ENCODE measurements at places on chromosomes 12 and 14.
A peak's percentile ranks its signal among the peaks of the same experiment; 100 is the strongest.

GRCh38 chr12:59643550-59643949, 47.7 kb downstream of the SLC16A7 start:
- DNase-seq, result peak; percentile 17

- peak; percentile 17 for DNase-seq
Measured at GRCh38 chr12:98594050-98594835, 757 bp downstream of the SLC25A3 start.

DNA sequence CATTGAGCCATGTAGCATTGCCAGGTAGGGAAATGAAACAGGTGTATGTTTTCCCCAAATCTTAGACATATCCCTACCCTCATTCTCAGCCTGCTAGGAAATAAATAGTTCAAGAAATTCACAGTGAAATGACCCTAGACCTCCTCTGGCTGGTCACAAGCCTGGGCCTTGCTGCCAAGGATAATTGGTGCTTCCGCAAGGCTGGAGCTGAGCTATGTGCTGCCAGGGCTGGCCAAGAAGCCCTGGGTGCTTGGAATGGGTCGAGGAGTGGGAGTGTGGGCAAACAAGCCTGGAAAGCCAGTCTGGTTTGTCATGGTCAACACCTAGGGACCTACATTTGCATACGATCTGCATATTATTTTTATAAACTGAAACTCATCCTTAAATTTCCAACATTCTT, 31.3 kb upstream of the SLC10A1 start:
- DNase-seq, result no peak

DNA sequence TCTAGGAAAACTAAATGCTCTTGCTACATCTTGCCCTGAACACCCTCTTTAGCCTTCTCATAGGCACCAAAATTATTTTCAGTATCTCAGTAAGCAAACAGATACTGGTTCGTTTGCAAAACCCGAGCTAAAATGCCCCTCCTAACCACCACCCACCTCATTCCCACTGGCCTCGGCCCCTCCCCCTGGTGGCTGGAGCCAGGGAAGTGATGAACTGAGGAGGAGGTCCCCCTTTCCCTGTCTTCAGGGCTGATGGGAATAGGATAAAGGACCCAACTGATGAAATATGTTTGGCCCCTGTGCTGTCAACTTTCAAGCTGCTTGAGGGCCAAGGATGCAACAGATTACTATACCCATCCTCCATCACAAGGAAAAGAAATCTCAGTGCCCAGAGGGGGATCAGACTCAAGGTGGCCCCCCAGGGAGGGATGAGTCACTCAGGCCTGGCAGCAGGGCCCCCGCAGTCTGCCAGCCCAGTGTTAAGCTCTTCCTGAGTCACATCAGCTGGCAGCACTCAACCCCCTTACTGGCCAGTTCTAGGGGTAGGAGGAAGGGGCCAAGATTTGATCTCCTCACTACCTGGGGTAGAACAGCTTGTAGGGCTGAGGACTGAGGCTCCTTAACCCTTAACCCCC, 1.7 kb downstream of the ANKRD52 start:
- DNase-seq, result no peak

GRCh38 chr12:91562476-91562875, 379.9 kb upstream of the DCN start:
- no peak for DNase-seq

GRCh38 chr12:52392465-52393007, 7.1 kb upstream of the KRT84 start:
- no peak for DNase-seq

DNA sequence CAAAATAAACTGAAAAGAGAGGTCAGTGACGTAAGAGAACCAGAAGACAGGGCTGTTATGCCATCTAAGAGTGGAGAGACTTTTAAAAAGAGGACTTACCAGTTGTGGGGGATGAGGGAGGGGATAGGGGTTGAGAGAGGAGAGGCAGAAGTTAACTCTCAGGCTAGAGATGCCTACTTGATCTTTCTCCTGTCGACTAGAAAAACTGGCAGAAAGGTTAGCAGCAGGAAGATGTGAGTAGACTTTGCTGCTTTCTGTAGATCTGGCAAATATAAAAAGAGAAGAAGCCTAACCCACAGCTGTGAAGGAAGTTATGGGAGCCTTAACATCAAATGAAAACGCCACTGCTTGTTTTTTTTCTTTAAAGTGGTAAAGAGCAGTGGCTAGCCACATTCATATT, 10.7 kb downstream of the CREBL2 start:
- DNase-seq, result no peak

GRCh38 chr12:106049105-106049504, 89.6 kb downstream of the NUAK1 start:
- no peak for DNase-seq

GRCh38 chr14:95502381-95502950, 14.0 kb downstream of the SYNE3 start:
- DNase-seq, result no peak

GRCh38 chr14:68191567-68192321, 372.2 kb downstream of the RAD51B start:
- DNase-seq, result no peak

DNA sequence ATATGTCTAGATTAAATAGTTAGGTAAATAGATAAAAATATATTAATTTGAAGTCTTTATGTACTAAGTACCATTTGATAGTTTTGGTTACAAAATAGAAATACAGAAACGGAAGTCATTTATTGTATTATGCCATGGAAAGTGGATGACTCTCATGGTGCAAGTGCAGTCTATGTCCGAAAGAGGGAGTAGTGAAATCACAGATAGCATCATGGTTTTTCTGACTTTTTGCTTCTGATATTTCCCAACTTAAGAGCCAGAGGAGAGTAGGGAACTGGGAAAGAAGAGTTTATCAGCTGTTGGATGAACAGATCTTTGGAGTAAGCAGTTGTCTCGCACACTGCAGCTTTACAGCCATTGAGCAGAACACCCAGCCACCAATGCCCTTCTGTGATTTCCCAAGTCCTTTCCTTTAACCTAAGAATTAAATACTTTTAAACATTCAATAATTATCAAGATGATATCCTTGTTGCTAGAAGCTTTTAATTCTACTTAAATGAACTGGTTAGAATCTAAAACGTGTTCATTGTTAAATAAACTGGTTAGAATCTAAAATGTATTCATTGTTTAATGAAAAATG, 18.4 kb upstream of the SRGAP1 start:
- DNase-seq, result peak; percentile 75

DNA sequence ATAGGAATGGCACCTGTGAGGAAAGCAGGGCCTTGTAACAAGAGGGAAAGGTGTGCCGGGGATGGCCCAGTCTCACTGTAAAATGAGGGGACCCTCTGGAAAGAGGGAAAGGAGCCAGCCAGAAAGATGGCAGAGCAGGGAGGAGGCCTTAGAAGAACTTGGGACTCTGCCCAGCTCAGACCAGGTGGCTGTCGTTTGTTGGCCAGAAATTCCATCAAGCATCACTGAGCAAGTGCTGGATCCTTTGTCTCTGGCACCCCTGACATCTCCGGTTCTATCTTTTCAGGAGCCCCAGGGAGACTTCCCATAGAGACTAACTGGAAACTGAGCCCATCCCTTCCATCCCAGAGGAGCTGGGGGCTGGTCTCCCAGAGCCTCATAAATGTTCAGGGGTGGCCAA, 43.3 kb downstream of the DEGS2 start:
- no peak for DNase-seq

DNA sequence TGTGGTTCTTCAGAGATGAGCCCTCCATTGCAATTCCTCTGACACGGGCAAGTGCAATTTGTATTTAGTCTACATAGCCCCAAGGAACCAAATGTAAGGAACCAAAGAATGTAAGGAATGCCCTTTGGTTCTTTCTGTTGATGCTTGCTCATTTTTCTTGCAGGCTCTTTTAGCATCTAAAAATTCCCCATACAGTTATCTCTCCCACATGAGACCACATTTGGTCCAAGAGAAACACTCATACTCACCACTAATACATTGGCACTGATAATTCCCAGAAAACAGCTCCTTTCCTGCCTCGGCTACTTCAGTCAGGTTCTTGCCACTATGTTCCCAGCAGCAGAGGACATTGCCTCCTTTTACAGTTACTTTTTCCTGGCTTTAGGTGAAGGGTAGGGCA, 332.6 kb downstream of the AEBP2 start:
- DNase-seq, result no peak

GRCh38 chr12:77325511-77326236, 260.3 kb upstream of the E2F7 start:
- peak; percentile 5 for DNase-seq

- DNase-seq, result no peak
Measured at GRCh38 chr12:3047961-3048360, 29.2 kb upstream of the TSPAN9 start.

GRCh38 chr12:98343002-98343567, 172.3 kb upstream of the TMPO start:
- no peak for DNase-seq

DNA sequence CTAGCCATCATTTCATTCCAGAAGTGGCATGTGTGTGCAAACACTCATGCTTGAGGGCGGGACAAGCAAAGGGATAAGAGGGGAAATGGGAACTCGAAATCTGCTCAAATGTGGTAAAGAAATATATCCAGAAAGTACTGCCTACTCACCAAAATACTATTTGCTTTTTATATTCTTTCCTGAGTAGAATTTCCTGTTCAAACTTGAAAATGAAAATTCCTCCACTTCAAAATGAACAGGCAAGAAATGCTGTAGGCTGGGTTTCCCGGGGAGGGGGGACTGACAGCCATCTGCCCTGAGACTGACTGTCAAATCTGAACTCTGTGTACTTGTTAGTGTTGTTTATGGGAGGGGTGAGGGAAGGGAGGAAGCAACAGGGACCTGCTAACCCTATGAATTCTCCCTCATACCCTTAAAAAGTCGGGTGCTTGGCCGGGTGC, 34.6 kb downstream of the NTF3 start:
- no peak for DNase-seq

DNA sequence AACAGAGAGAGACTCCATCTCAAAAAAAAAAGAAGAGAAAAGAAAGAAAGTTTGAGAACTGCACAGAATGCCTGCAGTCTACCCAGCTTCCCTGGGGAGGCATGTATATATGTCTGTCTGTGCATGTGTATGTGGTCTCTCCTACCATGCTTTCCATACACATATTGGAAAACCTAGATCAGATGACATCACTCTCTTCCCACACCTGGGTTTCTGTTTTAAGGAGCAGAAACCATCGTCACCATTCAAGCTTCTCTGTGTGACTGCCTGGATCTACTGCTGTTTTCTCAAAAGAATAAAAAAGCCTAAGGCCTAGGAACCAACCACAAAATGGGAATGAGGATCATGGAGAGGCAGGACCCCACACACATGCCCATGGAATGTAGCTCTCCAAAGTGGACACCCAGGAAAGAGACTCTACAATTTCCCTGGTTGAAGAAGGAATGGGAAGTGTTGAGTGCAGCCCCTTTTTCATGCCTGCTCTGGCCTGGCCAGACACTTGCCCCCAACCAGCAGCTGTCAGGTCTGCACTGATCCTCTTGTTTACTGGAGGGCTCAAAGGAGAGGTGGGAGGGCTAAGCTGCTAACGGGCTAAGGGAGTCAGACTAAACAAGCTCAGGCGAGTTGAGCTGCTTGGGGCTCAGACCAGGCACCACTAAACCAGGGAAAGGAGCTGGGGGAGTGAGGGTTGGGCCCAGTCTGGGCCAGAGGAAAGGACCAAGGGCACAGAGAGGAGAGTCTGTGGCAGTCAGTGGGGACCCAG, 7.7 kb upstream of the PCK2 start:
- no peak for DNase-seq

- no peak for DNase-seq
Measured at GRCh38 chr12:123478069-123478468, 20.1 kb downstream of the SNRNP35 start.

GRCh38 chr12:130879212-130879686, 7.4 kb downstream of the RAN start:
- DNase-seq, result no peak

DNA sequence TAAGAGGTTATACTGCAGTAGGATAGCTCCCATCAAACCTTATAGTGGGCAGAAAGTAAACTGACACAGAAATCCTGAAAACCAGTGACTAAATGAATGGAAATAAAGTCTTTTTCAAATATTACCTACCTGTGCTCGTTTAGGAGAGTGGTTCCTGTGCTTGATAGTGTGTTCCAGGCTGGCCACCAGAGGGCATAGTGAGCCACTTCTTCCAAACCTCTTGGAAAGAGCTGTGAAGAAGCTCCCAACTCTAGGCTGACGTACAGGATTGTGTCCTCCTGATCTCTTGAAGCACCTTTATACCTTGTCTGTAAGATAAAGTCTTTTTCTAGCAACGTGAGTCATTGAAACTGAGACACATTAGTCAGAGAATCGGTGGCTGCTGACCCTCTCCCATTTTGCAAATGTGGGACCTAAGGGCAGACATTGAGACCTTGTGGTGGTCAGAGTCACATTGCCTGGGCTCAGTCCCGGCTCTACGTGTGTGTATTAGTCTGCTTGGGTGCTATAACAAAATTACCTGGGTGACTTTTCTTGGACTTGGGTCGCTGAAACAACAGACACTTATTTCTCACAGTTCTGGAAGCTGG, 17.6 kb downstream of the TDP1 start:
- peak; percentile 60 for DNase-seq

- no peak for DNase-seq
Measured at GRCh38 chr12:62693376-62694050, 226.9 kb downstream of the MON2 start.

DNA sequence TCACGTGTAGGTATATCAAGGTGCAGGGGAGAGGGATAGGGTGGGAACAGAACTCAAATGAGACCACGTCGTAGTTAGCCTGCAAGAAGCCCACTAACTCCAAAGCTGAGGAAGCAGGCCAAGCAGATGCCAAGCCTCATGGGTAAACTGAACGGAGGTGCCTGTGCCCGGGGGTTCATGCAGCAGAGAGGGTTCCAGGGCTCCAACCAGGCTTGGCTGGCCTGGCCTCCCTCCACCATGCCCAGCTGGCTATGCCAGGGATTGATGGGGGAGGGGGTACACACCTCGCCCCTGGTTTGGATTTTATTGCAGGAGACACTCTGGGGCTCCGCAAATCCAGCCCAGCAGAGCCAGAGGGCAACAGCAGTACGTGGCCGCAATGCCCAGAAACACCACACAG, 27.3 kb downstream of the PXN start:
- no peak for DNase-seq

- no peak for DNase-seq
Measured at GRCh38 chr12:54337854-54338650, 13.1 kb downstream of the COPZ1 start.

GRCh38 chr12:28390761-28391385, 200.6 kb downstream of the CCDC91 start:
- no peak for DNase-seq

DNA sequence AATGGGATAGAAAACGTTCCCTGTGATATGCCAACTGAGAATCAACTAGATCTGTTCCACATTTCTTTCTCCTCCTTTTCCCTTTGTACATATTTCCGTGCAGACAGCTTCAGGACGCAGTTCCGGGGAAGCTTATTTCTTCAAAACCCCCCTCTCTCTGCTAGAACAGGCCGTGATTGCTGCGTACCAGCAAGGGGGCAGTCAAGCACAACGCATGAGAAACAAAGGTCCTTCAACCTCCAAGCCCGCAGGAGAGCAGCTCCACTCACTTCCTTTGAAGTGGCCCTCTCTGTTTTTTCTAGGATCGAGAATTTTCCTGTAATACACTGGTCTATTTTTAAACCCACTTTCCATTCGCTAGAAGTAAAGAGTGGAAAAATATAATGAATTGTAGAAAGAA, 80.8 kb downstream of the ZNF664 start:
- peak; percentile 10 for DNase-seq

GRCh38 chr12:68056300-68056699, 67.1 kb downstream of the IFNG-AS1 start:
- DNase-seq, result no peak

Data from NCI-H2081 (cell line).